CD4-positive, CD25-positive, alpha-beta regulatory T cell (primary cell): ENCODE measurements at places on chromosomes 16 and 17. TPM values are rescaled to one million over a fixed set of nuclear protein-coding genes. Genes with fewer than 3 reads are reported as not detected.
A peak's percentile ranks its signal among the peaks of the same experiment; 100 is the strongest.

DNA sequence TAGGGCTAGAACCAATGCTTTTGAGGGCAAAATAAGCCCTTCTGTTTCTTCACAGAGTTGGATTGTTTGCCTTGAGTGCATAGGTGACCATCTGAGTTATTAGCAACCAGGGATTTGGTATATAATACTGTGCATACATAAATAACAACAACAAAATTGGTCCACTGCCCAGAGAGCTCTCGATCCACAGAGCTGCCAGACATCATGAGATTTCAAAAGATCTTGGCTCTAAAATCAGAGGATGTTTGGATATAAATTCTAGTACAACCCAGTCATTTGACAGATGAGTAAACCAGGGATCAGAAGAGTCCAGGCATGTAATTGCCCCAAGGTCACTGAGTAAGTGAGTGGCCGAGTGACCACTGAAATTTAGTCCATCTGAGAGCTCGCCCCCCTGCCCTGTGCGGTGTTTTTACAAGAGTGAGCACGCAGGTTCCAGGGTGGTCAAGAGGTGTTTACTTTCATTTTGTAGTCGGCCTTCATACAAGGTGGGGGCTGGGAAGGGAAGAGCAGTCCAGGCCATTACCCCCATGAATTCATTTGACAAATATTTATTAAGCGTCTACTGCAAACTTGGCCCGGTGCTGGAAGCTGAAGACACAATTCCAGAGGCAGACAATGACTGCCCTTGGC is 1.8 kb upstream of the MT2A start:
- no peak overlapping the region for H3K27ac ChIP-seq
- H3K36me3 ChIP-seq: no peaks in the 10 kb centered on the region
- peaks cover 41% of the 10 kb centered on the region for H3K4me1 ChIP-seq
- H3K27me3 ChIP-seq: no peaks in the 10 kb centered on the region
- no peak overlapping the region for H3K4me3 ChIP-seq

GRCh38 chr16:21277927-21278706 is at the start of gene CRYM:
Gene CRYM, minus strand, starts transcription at chr16:21278290. Its CDS starts 39 bp downstream, at chr16:21278251.
- no peaks in the 10 kb centered on the region for H3K36me3 ChIP-seq
- H3K27me3 ChIP-seq: peaks cover 34% of the 10 kb centered on the region
- peaks cover 7% of the 10 kb centered on the region for H3K4me1 ChIP-seq
- peak; percentile 45 for DNase-seq
- no peak within 1 kb of the TSS for H3K4me3 ChIP-seq
- no peak within 1 kb of the TSS for H3K27ac ChIP-seq

GRCh38 chr16:53713403-53714204 is 9.6 kb downstream of the FTO start:
- no peaks in the 10 kb centered on the region for H3K36me3 ChIP-seq
- no peak overlapping the region for H3K4me3 ChIP-seq
- H3K27ac ChIP-seq: no peak overlapping the region

DNA sequence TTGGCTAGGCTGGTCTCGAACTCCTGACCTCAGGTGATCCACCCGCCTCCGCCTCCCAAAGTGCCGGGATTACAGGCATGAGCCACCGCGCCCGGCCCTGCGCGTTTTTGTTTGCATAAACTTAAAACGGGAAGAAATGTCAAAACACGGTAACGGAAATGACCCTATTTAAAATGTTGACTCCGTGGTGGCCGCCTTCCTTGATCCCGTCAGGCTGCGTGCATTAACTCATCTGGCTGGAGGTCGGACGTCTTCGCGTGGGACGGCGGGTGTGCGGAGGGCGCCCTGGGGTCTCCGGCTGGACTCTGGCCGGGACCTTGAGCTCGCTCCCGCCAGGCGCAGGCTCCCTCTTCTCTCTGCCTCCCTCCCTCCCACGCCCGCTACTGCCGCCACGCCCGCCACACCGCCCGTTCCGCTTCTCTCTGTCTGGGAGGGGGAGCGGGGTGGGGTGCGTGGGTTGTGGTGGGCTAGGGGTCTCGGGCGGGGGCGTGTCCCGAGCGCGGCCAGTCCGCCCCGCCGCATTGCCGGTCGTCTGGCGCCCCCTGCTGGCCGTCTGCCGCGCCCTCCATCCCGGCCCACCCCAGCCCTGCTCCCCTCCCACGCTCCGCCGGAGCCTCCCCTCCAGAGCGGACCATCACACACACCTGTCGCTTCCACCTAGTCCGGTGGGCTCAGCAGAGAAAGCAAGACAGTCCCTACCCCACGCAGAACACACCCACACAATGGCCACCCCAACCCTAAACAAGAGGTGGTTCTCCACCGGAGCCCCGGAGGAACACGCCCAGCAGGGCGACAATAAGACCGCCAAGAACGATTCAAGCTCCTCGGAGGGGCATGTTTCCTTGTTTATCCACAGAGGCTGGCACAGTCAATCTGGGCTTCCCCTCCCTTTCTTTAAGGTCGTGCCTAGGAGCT is 1.2 kb upstream of the CCDC42 start:
- no peaks in the 10 kb centered on the region for H3K36me3 ChIP-seq
- H3K4me1 ChIP-seq: peaks cover 10% of the 10 kb centered on the region
- peak overlapping the region; percentile 67 for H3K4me3 ChIP-seq
- H3K27me3 ChIP-seq: peaks cover 1% of the 10 kb centered on the region

DNA sequence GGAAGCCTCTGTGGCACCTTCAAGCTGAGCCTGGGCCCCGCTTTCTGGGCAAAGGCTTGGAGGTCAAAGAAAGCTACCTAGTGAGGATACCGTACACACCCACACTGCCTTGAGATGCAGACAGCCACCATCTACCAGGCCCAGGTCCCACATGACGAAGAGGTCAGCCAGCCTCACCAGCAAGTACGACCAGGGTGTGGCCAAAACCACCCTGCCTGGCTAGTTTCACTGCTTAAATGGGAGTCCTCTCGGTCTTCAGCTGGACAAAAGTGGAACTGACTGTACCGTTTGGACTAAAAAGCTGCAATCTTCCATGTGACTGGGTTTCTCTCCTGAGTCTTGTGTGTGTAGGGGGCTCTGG is 21.6 kb downstream of the VASN start:
- no peak overlapping the region for H3K27ac ChIP-seq
- peaks cover 5% of the 10 kb centered on the region for H3K4me1 ChIP-seq
- DNase-seq: no peak
- H3K36me3 ChIP-seq: peaks cover 78% of the 10 kb centered on the region

GRCh38 chr17:2235265-2235664 is 68.3 kb downstream of the SMG6 start:
- no peak overlapping the region for H3K4me3 ChIP-seq
- H3K36me3 ChIP-seq: peaks cover 42% of the 10 kb centered on the region
- no peak for DNase-seq
- no peaks in the 10 kb centered on the region for H3K4me1 ChIP-seq
- H3K27me3 ChIP-seq: no peaks in the 10 kb centered on the region

- H3K4me1 ChIP-seq: peaks cover 20% of the 10 kb centered on the region
- H3K27me3 ChIP-seq: no peaks in the 10 kb centered on the region
- peaks cover 4% of the 10 kb centered on the region for H3K36me3 ChIP-seq
- peak; percentile 19 for DNase-seq
- peak overlapping the region; percentile 77 for H3K4me3 ChIP-seq
These were observed 942 bp downstream of the LDAF1 start for GRCh38 chr16:21159281-21159951.

Gene GINS2
- 2.9 TPM for total RNA-seq

Gene RAMP2
- total RNA-seq: not detected

Gene CES3
- 0.74 TPM for total RNA-seq

Gene SOX9
- total RNA-seq: not detected
